ENCODE measurements at places on chromosomes 2 and 18.

- H3K27me3 ChIP-seq, result no peaks in the 10 kb centered on the region
- peaks cover 11% of the 10 kb centered on the region for H3K4me1 ChIP-seq
- no peak for DNase-seq
- H3K27ac ChIP-seq, result no peak overlapping the region
These were observed 478.9 kb downstream of the EIPR1 start for GRCh38 chr2:2898744-2899143.

- H3K4me3 ChIP-seq, result no peak overlapping the region
- H3K36me3 ChIP-seq, result no peaks in the 10 kb centered on the region
- H3K27ac ChIP-seq, result no peak overlapping the region
- no peaks in the 10 kb centered on the region for H3K27me3 ChIP-seq
- no peak for DNase-seq
- H3K4me1 ChIP-seq, result peaks cover 4% of the 10 kb centered on the region
These were observed 81.9 kb downstream of the ITGB1BP1 start for GRCh38 chr2:9341337-9341887.

DNA sequence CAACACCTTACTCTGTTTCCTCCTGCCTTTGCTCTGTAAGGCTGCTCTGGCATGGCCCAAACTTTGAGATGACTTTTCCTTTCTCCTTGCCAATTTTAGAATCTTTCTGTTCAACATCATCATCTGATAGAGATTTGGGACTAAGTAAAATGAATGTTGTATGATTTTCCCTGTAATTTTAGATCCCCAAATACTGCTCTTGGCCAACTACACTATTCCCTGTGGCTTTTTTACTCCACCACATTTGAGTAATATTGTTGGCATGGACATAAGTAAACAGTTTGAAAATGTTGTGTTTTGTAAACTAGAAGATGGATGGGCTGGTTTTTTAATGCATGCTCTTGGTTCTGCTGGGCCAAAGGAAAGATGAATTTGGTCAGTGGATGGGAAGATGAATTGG lies 12.1 kb downstream of the LTBP1 start:
- H3K27me3 ChIP-seq, result peaks cover 4% of the 10 kb centered on the region
- no peak for DNase-seq
- H3K4me3 ChIP-seq, result no peak overlapping the region

DNA sequence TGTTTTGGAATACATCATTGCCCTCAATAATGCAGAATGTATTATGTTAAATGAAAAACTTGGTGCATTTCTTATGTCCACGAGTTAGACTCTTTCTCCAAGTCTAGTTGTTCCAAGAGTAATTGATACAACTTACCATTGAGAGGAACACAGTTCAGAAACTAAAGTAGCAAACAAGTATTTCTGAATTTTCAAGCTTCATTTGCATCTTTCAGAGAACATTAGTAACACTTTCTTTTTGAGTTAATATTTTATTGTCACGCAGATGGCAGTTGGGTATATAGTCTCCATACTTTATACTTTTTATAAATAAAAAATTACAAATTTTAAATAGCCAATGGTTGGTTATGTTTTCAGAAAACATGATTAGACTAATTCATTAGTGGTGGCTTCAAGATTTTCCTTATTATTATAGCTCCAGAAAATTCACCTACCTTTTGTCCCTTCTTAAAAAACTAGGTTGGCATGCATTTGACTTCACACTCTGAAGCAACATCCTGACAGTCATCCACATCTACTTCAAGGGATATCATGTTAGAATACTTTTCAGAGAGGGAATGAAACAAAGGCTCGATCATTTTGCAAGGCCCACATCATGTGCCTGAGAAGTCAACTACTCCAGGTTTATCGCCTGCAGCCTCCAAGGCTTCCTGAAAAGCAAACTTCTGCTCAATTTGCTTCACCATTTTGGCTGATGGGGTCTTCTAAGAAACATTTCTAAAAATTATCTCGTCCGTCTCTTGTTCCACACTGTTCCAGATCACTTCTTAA lies 29.9 kb downstream of the LYPD6B start:
- H3K27me3 ChIP-seq, result peaks cover 42% of the 10 kb centered on the region
- peaks cover 11% of the 10 kb centered on the region for H3K4me1 ChIP-seq
- H3K27ac ChIP-seq, result no peak overlapping the region

GRCh38 chr2:180747728-180748127 lies 232.7 kb upstream of the UBE2E3 start:
- no peak overlapping the region for H3K27ac ChIP-seq
- no peaks in the 10 kb centered on the region for H3K4me1 ChIP-seq
- no peak overlapping the region for H3K4me3 ChIP-seq
- no peaks in the 10 kb centered on the region for H3K36me3 ChIP-seq

- no peaks in the 10 kb centered on the region for H3K36me3 ChIP-seq
- no peak overlapping the region for H3K4me3 ChIP-seq
- H3K27me3 ChIP-seq, result no peaks in the 10 kb centered on the region
- no peak for DNase-seq
- H3K4me1 ChIP-seq, result no peaks in the 10 kb centered on the region
These were observed 213.9 kb downstream of the PIK3C3 start for GRCh38 chr18:42168907-42169306.

DNA sequence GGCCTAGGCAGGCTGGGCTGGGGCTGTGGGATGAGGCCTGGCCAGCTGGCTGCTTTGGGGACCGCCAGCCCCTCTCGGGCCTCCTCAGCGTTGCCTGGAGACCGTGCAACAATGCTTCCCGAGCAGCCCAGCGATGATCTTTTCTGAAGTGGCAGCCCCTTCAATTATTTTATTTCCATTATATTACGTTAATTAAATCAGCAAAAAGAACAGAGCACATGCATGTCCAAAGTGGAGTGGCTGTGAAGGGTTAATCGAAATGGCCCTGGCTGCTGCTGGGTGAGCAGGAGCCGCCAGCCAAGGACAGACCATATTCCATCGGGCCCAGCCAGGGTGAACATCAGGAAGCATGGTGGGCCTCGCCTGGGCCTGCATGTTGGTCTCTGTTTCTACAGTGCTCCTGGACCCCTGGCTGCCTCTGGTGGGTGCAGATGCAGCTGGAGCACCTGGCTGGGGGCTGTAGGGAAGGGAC lies 245.5 kb downstream of the MYCN start:
- no peak overlapping the region for H3K4me3 ChIP-seq
- DNase-seq, result no peak
- peaks cover 5% of the 10 kb centered on the region for H3K27me3 ChIP-seq

GRCh38 chr2:97546711-97547110 lies 43.0 kb downstream of the ANKRD36B start:
- no peaks in the 10 kb centered on the region for H3K27me3 ChIP-seq
- H3K36me3 ChIP-seq, result peaks cover 8% of the 10 kb centered on the region
- H3K27ac ChIP-seq, result no peak overlapping the region

- no peaks in the 10 kb centered on the region for H3K36me3 ChIP-seq
- no peak for DNase-seq
- no peak overlapping the region for H3K4me3 ChIP-seq
- no peak overlapping the region for H3K27ac ChIP-seq
- no peaks in the 10 kb centered on the region for H3K4me1 ChIP-seq
These were observed 611.1 kb upstream of the FANCL start for GRCh38 chr2:58852243-58852642.

DNA sequence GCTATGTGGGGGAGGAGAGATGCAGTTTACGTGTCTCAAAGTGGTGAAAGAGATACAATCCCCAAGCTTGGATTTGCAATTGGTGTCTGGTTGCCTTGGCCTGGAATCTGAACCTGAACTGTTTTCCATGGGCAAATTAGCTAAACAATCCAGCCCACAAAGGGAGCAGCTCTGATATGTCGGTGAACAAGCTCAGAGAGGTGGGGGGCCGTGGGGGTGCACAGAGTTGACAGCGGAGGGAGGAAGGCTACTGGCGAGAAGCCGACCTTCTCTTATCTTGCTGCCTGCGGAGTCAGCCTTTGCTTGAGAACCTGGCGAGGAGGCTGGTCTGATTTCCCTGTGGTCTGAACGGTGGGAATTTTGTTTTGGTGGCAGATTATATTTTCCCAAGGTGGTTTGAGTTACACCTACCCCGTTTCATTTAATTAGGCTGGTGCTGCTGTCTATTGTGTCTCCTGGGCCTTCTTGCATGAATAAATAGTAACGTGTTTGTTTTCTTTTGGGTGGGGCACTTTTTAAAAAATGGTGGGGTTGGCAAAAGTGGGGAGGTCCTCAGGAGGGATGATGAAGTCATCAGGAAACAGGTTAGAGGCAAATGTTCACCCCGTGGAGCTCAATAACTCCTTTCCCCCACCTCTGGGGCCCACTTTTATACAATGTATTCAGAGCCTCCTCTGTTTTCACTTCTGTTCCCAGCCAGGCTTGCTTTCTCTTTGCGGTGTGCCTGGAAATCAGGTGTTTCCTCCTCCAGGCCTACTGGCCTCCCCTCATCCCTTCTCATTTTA lies 80.9 kb upstream of the IGFBP5 start:
- H3K27ac ChIP-seq, result no peak overlapping the region
- no peak for DNase-seq

DNA sequence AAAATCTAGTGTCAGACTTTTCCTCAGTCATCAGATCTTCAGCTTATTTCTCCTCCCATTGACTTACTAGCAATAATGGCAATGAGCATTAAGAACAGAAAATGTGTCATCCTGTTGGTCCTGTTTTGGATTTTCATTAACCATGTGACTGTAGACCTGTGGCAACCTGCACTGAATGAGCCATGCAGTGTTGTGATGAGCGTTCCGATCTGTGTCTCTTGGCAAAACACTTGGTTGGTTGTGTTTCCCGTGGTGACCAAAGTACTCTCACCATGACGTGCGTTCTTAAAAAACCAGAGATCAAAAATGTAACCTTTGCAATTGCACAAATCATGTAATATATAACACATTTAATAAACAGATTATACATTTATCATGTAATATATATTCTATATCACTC lies 138.6 kb downstream of the MAP3K20 start:
- no peak for DNase-seq
- no peak overlapping the region for H3K4me3 ChIP-seq
- H3K27me3 ChIP-seq, result peaks cover 5% of the 10 kb centered on the region
- H3K4me1 ChIP-seq, result peaks cover 9% of the 10 kb centered on the region
- peaks cover 3% of the 10 kb centered on the region for H3K36me3 ChIP-seq

All from activated naive CD8-positive, alpha-beta T cell treated with anti-CD3 and anti-CD28 coated beads for 36 hours (primary cell).